ENCODE measurements at places on chromosomes 11 and 22.

- DNase-seq = no peak
These were observed 7.4 kb downstream of the SPCS2 start for GRCh38 chr11:74956397-74957015.

- DNase-seq = no peak
These were observed 3.1 kb upstream of the SPDYC start for GRCh38 chr11:65166893-65167292.

DNA sequence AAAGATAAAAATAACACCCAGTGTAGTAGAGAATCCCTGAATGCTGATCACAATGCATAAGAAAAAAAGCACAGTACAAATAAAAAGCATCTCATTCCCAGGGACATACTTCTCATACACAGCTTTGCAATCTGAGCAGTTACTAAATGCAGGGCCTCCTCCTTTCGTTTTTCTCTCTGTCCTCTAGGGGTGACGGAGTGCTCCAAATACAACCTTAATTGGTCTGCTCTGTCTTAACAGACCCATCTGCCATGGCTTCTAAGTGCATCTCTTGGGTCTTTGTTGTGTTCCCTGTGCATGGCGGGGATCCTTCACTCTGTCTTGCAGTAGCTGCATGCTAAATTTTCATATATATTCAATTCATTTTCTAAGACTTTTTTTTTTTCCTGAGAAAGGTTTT lies 1114.2 kb upstream of the RAG2 start:
- DNase-seq = no peak

GRCh38 chr11:24240496-24241175 lies 256.2 kb upstream of the LUZP2 start:
- no peak for DNase-seq

DNA sequence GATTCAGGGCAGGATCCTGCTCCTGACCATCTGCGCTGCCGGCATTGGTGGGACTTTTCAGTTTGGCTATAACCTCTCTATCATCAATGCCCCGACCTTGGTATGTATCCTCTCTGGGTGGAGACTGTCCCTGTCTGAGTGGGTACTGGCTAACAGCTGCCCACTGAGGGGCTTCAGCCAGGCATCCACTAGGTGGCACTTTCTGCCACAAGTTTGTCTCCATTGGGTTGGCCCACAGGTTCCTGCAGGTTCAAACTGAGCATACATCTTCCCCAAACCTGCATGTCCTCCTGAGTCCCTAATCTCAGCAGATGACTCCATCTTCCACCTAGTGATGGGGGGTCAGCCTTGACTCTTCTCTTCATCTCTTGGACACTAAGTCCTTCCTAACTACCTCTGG lies 4.4 kb downstream of the SLC2A11 start:
- no peak for DNase-seq

DNA sequence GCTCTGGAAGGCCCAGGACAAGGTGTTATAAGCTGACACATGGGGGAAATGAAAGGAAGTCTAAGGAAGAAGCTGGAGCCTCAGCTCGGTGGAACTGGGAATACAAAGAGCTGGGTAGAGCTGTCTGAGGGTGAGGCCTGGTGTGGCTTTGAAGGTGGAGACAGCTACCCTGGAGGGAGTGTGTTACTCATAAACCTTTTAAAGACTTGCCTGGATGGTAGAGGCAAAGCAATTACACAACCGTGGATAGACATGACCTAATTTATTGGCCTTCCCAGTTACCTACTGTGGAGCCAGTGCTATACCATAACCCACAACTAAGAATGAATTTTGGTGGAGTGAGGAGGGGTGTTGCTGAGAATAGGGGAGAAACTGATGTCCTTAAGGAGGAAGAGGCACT lies 22.6 kb downstream of the EXPH5 start:
- DNase-seq = no peak

GRCh38 chr11:104836691-104837090 lies 61.6 kb downstream of the CASP12 start:
- no peak for DNase-seq

- no peak for DNase-seq
These were observed 22.0 kb upstream of the MYRF start for GRCh38 chr11:61730240-61730994.

DNA sequence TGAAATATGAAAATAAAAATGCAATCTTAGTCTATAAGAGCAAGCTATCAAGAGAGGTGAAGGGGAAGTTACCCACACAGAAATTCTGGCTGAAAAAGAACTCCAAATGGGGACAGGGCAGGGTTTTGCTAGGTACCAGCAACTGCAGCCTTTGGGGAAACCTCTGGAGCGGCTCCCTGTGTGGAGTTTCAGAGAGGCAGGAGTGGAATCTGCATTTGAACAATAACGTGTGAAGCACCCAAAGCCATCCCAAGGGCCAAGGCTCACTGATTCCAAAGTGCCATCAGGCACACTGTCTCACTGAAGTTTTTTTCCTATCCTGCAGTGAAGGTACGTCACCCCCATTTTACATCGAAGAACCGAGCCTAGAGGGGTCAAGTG lies 87.8 kb downstream of the KCNC1 start:
- DNase-seq = no peak

DNA sequence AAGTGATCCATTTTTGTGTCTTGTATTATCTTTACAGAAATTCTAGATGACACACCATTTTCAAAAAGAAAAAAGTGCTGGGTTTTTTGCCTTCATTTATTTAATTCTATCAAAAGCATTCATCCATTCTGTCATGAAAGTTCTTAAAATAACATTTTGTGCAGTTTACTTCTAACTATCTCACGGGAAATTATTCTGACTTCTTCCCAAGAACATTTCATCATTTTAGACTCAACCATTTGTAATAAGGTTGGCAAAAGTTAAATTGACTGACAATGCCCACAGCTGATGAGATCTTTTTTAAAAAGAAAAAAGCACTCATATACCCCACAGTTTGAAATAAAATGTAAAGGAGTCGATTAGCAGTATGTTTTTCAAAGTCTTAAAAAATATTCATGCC lies 68.5 kb downstream of the SBF2 start:
- no peak for DNase-seq

DNA sequence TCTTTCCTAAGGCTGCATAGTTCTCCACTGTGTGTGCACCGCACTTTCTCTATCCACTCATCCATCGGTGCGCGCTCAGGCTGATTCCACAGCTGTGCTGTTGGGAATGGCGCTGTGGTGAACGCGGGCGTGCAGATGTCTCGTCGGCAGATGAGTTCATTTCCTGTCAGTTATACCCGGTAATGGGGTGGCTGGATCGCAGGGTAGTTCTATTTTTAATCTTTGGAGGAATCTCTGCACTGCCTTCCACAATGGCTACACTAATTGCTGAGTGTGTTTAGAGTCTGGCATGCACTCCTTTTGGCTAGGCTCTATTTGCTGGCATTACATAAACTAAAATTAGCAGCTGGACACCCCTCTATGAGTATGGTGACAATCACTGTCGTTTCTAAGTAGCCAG lies 27.9 kb upstream of the KRTAP5-7 start:
- DNase-seq = no peak

DNA sequence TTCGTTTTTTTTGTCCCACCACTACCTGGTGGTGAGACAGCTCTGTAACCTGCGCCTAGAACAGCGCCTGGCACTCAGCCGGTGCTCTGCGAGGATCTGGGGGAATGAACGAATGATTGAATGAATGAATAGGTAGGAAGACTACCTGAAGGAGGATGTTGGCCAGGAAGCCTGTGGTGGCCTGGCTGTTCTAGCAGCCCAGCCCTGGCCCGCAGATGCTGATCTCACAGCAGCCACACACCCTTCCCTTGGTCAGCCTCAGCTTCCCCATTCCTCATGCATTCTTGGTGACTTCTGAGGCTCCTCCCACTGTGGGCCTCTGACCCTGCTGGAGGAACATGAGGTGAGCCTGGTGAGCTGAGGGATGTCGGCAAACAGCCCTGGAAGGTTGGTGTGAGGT lies 3.7 kb downstream of the TRPM5 start:
- no peak for DNase-seq

DNA sequence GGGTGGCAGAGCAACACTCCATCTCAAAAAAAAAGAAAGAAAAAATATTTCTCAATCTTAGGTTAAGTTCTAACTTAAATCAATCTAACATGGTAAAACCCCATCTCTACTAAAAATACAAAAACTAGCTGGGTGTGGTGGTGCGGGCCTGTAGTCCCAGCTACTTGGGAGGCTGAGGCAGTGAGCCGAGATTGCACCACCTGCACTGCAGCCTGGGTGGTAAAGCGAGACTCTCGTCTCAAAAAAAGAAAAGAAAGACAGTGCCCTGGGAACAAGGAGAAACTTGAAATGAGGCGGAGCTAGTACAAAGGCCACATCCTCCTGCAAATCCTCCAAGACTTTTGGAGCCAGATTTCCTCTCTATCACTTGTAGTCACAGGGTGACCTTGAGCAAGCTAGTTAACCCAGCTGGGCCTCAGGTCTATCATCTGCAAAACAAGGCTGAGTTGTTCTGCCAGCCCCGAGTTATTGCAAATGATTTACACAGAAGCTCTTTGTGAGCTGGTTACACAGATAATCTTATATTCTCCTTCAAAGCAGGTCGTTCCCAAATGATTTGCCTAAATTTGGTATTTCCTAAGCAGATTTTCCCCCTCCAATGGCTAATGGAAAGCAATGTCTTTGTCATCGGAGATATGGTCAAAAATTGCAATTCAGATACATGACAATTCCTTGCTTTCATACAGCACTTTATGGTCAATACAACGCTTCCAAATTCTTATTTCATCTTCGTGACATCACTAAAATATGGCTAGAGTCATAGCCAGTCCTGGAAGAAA lies 1.9 kb downstream of the ANKRD54 start:
- DNase-seq = no peak

DNA sequence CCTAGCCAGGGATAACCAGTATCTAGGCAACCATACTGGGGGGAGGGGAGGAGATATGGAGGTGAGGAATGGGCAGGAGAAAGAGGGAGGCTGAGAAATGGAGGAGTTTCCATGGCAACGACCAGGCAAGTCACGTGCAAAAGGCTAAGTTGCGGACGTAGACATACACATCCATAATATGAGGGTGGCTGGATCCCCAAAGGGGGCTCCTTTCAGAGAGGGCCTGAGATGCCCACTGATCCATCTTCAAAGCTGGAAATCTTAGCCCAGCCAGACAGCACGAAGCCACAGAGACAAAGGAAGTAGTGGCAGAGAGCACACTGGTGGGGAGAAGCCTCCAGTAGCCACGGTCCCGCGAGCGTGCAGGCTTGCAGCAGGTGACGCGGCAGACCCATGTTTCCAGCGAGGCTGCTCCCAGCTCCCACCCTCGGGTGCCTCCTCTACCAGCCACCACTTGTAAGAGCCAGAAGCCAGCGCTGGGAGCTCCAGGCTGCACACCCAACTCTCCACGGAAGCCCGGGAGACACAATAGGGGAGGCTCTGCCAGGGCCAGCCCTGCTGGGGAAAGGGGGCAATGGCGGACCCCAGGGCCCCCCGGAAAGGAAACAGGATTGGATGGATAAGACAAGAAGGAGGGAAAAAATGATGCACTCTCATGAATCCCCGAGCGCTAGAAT lies 938 bp downstream of the FXYD6 start:
- DNase-seq = no peak

DNA sequence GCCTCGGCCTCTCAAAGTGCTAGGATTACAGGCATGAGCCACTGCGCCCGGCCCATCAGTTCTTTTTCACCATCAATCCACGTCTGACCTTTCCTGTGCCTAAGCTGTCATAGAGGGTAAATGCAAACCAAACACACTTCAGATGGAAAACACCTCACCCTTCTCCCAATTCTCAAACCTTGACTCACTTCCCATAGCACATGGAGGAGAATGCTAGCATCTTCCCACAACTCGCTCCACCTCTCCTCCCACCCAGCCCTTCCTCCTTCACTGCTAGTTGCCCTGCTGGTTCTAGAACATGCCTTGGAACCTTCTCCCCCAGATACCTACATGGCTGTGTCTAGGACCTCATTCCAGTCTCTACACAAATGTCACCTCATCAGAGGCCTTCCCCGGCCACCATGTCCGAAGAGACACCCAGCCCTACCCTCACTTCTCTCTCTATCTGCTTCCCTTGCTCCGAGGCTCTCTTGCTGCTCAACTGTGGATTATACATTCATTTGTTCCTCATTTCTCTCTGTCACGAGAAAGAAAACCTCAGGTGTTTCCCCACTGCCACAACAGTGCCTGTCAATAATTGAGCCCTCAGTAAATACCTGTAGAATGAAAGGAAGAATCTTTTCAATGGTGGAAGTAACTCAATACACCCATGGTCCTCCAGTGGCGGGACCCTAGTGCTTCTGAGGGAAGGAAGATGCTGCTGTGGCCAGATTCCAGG lies 21.3 kb upstream of the NCF4 start:
- no peak for DNase-seq

DNA sequence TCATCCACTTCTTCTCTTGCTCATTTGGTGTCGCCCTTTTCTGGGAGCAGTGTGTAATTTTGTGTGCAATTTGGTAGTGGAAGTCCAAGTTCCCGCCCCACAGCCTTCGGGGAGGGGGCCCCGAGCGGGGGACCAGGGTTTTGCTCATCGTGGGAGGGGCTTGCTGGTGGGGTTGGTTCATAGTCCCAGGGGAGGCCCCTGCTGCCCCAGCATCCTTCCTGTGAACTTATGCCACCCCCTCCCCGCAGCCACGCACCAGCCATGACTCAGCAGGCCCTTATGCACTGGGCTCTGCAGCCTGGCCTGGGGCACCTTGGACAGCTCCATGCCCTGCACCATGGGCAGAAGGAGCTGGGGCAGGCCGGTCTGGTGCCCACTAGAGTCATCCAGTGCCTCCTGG lies 1183.6 kb downstream of the BRD1 start:
- DNase-seq = no peak

GRCh38 chr22:26952004-26952403 lies 294.6 kb downstream of the MIAT start:
- no peak for DNase-seq

GRCh38 chr22:30564761-30565119 lies 9.7 kb downstream of the GAL3ST1 start:
- DNase-seq = no peak

- DNase-seq = no peak
These were observed 17.2 kb upstream of the BMAL1 start for GRCh38 chr11:13260201-13260962.

DNA sequence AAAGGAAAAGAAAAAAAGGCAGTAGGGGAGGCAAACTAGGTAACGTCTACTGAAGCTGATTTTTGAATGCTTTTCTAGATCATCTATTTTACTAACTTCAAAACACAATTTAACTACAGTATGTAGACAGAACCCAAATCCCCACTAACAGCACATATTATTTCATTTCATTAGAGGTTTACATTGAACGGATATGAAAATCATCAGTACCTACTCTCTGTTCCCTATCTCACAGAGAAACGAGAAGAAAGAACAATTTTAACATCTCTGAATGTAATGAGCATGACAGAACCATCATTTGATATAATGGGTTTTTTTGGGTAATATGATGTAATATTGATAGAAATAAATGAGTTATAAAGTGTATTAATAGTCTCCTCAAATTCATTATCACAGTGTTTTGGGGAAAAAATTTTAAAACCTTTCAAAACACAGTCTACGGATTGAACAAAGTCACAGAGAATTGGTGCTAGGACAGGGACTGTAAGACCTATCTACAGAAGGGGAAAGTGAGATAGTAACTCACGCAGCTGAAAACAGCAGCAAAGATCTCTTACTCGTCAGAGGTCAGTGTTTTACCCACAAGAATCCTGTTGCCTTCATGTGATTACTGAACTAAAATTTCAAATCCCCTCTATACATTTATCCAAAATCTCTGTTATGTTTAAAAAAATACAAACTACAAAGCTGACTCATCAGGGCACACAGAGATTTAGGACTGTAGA lies 77.3 kb downstream of the ZBTB44 start:
- no peak for DNase-seq

Measured in T-helper 2 cell (primary cell).